ENCODE measurements at places on chromosomes 7 and 10. TPM values are rescaled to one million over a fixed set of nuclear protein-coding genes. Genes with fewer than 3 reads are reported as not detected.

The CDK1 gene
- 199 TPM for total RNA-seq

The PRSS37 gene
- not detected for total RNA-seq

The CLEC5A gene
- total RNA-seq: not detected

The NEUROG3 gene
- not detected for total RNA-seq

GRCh38 chr10:126375299-126375698 is 13.0 kb downstream of the ADAM12 start:
- DNase-seq: no peak

DNA sequence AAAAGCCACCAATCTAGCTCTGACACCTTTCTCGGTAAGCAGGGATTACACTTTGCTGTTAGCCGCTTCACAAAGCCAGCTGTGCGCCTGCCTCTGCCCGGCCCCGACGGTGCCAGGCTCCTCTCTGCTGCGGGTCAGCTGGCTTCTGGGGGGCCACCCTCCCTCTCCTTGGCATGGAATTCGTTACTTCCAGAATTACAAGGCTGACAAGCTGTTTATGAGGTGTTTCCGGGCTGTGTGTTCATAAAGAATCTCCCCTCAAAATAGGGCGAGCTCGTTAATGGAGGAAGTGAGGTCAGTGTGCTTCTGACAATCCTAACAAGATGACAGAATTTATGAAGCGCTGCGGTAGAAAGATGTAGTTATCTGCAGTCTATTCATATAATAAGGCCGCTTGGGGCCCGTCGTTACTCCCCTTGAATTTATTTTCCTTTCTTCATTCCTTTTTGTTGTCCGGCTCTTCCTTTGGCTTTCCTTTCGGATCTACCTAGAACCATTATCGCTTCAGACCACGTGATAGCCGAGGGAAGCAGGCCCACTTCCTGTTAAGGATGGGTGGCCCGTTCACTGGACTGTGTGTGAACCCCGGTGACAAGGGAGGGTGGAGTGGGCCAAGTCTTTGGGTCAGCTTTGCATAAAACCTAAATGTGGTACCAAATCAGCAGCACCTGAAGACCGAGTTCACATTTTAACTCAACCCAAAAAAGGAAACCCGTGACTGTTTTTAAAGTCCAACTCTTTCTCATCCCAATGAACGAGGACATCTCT is 273.0 kb upstream of the YAE1 start:
- no peak for DNase-seq

DNA sequence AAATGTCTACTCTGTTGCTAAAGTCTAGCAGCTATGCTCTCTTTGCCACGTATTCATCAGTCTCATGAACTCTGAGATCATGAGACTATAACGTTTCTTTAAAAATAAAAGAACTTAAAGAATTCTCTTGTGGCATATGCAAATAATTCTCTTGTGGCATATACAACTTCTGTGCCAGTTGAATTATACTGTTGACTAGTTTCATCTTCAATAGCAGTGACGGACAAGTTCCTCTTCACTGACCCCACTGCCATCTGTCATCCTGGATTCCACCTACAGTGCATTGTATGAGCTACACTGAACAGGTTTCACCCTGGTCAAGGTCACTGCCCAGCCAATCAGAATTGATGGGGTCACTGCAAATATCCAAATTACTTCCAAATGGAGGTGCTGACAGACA is 88.2 kb downstream of the CD36 start:
- DNase-seq: no peak

DNA sequence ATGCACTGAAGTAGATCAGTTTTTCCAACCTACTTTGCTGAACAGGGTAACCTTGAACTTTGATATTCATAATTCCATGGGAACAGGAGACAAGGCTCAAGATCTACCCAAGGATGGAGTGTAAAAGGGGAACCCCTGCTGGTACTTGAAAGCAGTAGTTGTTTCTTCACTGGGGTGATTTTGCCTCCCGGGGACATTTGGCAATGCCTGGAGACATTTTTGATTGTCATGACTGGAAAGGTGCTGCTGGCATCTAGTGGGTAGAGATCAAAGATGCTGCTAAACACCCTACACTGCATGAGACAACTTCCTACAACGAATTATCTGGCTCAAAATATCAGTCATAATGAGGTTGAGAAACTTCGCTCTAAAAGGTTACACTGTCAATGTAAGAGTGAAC is 214.8 kb upstream of the CTBP2 start:
- peak; percentile 32 for DNase-seq

GRCh38 chr10:15035385-15036301 is 8.1 kb upstream of the OLAH start:
- DNase-seq: no peak

- no peak for DNase-seq
These were observed 55.7 kb upstream of the EGFR start for GRCh38 chr7:54963155-54963554.

DNA sequence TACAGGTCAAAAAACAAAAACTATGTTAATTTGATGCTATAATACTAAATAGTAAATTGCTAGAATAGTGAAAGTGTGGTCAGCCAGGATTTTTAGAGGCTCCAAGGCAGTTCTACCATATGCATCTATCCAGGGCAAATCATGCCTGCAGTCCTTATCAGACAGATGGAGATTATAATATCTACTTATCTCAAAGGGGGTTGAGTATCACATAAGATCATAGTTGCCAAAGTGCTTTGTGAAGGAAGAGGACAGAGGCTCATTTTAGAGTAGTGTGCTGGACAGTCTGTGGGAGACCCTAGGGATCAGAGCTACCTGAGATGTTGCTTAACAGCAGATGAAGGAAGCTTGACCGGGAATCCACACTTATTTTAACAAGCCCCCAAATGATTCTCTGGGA is 3.2 kb downstream of the ICA1 start:
- no peak for DNase-seq

GRCh38 chr7:22633954-22634474 is 93.0 kb upstream of the IL6 start:
- DNase-seq: no peak

- DNase-seq: no peak
These were observed at the start of gene MMD2 for GRCh38 chr7:4958477-4959301. Gene MMD2, minus strand, starts transcription at chr7:4959187. Its CDS starts 170 bp downstream, at chr7:4959017.

DNA sequence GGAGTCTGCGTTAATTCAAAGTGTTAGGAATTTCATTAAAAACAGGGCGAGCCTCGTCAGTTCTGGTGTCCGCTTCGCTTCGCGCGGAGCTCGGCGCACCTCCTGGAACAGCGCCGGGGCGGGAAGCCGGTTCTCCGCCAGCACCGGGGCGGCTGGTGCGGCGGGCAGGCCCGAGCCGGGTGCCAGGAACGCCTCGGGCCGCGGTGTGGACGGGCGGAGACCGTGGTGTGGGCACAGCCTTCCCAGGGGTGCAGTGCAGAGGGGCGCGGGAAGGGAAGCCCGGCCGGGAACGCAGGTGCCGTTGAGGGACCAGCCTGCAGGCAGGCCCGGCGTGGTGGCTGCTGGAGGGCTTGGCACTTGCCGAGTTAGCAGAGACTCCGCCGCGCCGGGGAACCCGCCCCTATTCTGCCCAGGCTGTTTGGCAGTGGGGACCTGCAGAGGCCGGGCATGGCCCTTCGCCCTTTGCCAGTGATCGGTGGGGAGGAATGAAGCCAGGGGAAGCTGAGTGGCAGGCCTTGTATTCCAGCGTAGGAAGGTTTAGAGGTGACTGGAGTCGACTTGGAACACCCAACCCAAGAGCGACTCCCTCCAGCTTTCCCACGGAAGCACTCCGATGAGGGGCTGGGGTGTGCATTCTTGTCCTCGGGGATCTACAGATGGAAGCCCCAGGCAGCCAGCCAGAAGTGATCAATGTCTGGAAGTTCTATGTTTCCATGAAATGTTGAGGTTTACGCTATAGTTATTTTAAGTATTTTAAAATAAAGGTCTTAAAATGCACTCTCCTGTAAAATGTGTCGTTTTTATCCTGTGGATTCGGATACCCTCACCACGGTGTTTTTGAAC is 945 bp upstream of the RHEB start:
- peak; percentile 59 for DNase-seq

DNA sequence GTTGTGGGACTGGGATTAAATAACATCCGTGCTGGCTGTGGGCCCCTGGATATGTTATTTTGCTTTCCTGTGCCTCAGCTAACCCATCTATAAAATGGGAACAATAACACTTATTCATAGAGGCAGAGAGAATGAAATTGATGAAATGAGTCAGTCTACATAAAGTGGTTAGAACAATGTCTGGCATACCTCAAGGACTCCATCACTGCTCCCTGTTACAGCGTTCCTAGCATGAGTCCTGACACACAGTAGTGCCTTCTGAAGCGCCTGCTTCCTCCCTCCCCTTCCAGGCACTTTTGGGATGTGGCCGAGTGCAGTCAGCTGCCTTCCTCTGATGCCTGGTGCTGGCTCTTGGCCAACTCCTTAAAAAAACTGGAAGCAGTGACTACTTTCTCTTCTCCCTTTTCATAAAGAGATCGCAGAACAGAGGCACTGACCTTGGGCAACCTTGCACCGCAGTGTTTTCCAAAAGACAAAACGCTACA is 108.4 kb upstream of the ZMIZ1 start:
- no peak for DNase-seq

GRCh38 chr7:153087498-153087897 is 327.9 kb downstream of the ACTR3B start:
- no peak for DNase-seq

GRCh38 chr10:73971636-73972354 is 26.1 kb upstream of the VCL start:
- DNase-seq: no peak

GRCh38 chr10:52786098-52786497 is 13.5 kb upstream of the MBL2 start:
- DNase-seq: no peak

DNA sequence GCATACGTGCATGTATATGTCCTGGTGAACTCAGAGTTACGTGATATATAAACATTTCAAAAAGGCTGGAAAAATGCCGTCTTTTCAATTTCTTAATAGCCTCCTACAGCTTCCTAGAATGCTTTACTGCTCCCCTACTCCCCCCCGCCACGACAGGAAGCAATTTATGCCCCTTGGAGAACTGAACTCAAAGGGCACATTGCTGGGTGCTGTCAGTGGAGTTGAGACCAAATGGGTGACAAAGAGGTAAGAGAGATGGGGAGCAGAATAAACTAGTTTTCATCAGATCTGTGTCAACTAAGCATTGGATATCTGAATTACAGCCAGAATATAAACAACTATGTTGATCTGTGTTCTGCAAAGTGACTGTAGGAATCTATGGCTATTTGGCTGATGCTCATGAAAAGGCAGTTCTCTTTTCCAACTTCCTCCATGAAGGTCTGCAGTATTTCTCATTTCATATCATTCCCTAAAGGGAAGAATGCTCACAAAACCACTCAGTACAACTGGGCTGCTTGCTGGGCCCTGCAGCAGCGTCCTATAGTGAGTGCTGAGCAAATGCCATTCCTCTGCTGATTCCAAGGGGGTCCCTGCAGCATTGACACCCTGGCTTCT is 171.3 kb upstream of the HPS1 start:
- DNase-seq: no peak

DNA sequence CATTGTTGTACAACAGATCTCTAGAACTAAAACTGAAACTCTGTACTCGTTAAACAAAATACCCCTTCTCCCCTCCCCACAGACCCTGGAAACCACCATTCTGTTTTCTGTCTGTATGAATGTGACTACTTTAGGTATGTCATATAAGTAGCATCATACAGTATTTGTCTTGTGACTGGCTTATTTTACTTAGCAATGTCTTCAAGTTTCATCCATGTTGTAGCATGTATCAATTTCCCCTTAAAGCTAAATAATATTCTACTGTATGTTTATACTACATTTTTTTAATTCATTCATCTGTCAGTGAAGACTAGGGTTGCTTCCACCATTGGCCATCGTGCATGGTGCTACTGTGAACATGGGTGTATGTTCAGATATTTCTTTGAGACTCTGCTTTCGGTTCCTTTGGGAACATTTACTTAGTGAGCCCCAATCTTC is 71.2 kb upstream of the RPA3 start:
- DNase-seq: no peak

DNA sequence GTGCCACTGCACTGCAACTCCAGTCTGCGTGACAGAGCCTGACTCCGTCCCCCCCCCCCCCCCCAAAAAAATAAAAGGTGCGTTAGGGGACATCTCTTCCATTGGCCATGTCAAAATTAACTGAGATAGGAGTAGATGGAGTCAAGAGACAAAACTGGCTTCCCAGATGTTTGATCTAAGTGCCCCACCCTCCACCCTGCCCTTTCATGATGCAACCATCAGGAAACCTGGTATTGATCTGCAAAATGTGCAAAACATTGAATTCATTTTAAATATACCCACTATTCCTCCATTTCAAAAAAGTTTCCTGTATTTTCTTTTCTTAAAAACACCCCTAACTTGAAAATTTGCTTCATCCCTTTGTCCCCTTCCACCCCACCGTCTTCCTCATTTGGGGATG is 17.5 kb downstream of the ARID5B start:
- DNase-seq: no peak

GRCh38 chr10:102241444-102242117 is at the start of gene PITX3:
Gene PITX3, minus strand, starts transcription at chr10:102241512. Its CDS starts 9,432 bp downstream, at chr10:102232080.
- DNase-seq: peak; percentile 96

DNA sequence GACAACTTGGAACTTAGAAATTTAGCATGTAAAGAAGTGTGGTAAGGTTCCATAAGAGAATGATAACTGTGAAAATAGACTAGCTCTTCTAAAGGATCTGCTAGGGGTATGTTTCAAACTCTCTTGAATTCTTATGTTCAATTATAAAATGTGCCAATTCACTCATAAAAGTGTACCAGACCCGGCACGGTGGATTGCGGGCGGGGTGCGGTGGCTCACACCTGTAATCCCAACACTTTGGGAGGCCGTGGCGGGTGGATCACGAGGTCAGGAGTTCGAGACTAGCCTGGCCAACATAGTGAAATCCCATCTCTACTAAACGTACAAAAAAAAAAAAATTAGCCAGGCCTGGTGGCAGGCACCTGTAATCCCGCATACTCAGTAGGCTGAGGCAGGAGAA is 105.4 kb upstream of the CAV2 start:
- DNase-seq: no peak

DNA sequence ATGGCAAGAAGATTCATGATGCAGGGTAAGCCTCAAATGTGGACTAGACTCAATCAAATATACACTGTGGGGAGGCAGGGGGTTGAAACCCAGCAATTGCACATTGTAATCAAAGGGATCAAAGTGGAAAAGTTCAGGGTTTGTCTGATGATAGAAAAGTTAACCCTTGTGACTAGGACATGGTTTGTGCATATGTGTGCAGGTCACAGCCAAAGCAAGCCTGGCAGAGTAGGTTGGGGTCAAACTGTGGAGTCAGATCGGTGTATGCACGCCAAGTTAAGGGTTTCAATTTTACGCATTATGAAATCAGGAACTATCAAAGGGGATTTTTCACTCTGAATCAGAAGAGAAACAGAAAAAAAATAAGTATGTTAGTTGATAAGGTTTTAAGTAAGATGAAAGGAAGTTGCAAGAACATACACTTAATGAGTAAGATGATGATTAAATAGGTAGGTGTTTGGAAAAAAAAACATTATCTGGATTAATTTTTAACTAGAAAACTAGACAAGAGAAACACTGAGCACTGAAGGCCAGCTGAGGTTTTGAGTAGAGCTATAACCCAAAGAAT is 188.3 kb downstream of the DGKB start:
- DNase-seq: no peak

- no peak for DNase-seq
These were observed 91.4 kb downstream of the EEPD1 start for GRCh38 chr7:36244429-36244828.

- DNase-seq: no peak
These were observed 39.3 kb downstream of the COL1A2 start for GRCh38 chr7:94434042-94434441.
